ENCODE measurements at places on chromosomes 2 and 18.
A peak's percentile ranks its signal among the peaks of the same experiment; 100 is the strongest.

- no peak for DNase-seq
Measured at GRCh38 chr2:7930800-7931635, 750.8 kb upstream of the ID2 start.

- DNase-seq, result no peak
Measured at GRCh38 chr2:208315081-208315788, 49.2 kb downstream of the PIKFYVE start.

DNA sequence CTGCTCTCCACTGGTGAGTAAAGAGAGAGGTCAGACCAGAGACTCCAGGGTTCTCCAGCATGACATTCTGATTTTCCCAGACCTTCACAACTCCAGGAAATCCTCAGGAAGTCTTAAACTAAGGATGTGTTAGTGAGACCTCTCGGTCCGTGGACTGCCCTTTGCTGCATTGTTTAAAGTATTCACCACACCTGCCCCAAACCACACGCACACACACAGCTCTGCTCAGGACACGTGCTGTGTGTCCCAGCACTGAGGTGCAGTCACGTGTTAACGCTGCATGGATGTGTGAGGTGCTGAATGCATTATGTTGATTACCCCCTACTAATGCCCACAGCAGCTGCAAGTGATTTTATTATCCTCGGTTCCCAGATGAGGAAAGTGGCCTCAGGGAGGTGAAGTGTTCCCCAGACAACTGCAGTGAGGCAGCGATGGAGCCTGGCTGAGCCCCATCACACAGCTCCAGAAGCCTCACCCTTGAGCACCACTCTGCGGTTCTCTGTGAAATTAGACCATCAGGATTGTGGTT is 68.4 kb downstream of the TRAPPC12 start:
- DNase-seq, result no peak

DNA sequence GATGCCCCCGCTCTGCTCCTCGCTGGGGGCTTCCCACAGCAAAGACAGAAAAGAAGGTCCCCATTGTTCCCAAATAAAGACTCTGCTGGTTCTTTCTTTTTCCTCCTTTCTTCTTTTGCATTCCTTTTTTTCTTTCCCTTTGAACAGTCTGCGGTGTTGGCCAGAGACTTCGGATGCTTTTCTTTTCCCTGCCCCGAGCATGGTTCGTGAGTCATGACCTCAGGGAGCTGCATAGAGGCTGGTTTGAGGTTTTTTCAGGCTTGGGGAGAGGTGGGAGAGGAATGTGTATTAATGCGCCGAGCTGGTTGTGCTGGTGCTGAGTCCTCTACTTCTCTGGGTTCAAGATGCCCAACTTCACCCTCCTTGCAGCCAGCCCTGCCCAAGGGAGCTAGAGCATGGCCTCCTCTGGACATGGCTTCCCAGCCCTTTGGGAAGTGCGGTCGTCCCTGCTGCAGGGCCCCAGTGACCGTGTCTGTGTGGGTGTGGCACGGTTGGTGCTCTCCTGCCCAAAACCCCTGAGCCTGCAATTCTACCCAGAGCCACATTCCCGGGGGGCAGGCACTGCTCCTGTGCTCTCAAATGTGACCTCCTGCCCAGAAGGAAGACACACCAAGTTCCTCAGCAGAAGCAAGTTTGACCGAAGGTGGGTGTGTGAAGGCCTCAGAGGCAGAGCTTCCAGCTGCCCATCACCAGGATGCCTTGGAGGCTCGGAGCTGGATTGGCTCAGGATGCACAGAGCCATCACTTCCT is 9.0 kb upstream of the ARHGEF4 start:
- DNase-seq, result no peak

DNA sequence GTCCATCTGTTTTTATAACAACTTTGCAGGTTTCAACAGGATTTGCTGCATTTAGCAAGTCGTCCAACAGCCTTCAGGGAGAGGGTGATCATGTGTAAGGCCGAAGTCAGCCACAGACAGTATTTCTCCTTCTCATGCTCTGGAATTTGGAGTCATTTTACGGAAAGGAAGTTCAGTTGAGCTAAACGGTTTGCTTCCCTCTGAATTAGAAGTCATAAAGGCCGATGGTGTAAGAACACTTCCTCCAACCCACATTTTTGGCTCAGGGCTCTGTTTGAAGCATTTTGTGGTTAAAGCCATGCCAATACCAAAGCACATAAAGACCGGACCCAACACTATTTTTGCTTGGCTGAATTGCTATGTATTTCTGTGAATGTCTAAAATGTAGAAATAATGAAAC is 129.5 kb downstream of the TMEM182 start:
- no peak for DNase-seq

DNA sequence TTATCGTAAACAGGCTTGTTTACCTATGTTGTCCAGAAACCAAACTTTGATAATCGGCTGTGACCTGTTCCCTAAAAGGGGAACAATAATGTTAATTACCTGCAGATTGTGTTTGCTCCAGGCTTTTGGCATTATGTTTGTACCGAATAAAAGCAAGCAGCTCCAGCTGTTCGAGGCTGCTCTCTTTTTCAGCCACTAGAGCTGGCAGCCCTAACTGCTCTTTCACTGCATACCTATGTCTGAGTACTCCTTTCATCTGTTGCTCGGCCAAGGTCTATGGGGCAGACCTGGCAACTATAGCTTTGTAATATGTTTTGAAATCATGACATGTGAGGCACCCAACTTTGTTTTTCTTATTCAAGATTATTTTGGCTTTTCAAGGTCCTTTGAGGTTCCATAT is 77.8 kb upstream of the EHBP1 start:
- DNase-seq, result no peak

DNA sequence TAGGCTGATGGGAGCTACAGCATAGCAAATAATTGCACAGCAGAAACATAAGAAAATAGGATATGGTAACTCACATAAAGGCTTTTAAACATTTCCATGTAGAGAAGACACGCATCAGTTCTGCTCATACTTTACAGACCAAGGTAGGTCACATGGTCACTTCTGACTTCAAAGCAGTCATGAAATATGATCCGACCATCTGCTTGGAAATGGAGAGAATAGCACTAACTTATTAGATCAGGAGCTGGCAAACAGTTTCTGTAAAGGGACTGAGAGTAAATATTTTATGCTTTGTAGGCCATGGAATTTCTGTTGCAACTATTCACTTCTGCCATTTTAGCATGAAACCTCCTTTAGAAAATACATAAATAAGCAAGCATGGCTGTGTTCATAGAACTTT is 936.6 kb upstream of the FANCL start:
- no peak for DNase-seq

DNA sequence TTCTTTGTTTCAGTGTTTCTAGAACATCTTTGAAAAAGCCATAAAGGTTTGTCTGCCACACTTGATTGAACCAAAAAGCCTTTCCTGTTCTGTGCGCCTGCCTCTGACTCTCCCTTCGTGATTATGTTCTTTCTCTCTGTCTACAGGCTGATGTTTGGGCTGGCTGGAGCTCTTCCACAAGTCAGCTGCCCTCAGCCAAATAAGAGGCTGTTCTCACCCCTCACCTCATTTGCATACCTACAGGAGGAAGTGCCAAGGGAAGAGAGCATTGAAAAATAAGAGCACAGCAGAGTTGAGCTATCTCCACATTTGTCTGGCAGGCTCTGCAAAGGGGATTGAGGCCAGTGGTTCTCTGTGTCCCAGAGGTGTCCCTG is 15.8 kb downstream of the INPP5D start:
- no peak for DNase-seq

- no peak for DNase-seq
Measured at GRCh38 chr2:220696280-220696669, 875.8 kb downstream of the EPHA4 start.

DNA sequence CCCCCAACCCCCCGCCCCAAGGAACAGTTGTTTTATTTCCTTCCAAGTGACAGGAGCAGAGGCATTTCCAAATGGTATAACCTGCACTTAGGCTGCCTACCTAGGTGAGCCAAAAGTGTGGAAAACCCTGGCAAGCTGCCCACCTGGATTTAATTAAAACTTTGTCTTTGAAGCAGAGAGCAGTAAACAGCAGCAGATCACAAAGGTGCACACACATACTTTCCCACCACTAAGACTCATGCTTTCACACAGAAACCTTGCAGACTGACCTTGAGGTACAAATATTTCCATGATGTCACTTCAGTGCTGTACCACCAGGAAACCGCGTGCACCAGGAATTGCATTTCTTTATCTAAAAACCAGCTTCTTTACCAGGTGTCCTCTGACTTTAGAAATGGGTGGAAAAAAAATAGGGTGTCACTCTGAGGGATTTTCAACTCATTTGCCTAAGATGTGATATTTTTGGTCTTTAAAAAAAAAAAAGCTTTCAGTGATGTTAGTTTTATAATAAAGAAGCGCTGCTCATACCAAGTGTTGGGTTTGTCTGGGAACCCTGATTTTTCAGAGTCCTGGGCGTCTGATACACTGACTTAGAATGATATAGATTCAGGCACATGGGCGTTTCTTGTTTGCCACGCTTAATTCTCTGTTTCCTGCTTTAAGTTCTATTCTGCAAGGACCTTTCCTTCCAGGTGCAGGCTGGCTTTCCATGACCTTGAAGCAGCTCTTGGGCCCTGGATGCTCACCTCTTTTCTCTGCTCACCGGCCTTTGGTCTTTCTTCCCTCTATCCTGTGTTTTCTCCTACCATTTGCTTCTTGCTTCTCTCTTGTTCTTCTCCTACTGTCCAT is 70.7 kb upstream of the BCL2L11 start:
- no peak for DNase-seq

DNA sequence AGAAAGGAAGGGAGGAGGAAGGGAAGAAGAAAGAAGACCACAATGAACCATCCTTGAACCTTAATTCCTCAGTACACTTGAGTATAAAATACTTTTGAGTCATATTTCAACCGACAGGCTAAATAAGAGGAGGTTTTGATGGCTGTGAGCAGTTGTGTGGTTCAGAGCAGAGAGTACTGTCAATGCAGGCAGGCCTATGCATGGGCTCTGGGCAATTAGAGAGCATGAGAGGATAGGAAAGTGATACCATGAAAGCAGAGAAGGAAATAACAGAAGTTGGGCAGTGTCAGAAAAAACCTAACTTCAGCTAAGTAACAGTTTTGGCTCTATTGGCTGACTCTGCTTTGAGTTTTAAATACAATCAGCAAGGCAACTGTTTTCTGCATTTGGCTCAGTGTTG is 123.6 kb upstream of the STK17B start:
- DNase-seq, result no peak

- DNase-seq, result no peak
Measured at GRCh38 chr2:198316852-198317396, 512.5 kb downstream of the PLCL1 start.

DNA sequence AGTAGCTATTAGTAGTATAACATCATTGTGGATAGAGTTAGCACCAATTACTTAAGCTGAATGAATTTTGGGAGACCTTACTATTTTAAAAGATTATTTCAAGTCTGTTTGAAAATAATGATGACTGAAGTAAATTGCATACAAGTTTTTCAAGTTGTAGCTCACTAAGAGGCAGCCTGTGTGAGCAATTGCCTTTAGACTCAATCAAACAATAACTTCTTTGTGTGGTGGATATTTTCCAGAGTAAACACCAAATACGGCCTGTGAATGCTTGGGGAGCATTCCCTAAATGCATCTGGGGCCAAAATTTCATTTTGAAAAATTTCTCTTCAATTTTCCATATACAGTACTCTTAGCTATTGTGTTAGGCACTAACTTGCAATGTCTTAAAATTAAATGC is 7.9 kb downstream of the SERPINB12 start:
- DNase-seq, result no peak

GRCh38 chr2:119223521-119224390 is at the start of gene STEAP3:
TSS of gene STEAP3 (plus strand) at chr2:119223834. CDS start at chr2:119231013, 7,179 bp downstream.
- no peak for DNase-seq

DNA sequence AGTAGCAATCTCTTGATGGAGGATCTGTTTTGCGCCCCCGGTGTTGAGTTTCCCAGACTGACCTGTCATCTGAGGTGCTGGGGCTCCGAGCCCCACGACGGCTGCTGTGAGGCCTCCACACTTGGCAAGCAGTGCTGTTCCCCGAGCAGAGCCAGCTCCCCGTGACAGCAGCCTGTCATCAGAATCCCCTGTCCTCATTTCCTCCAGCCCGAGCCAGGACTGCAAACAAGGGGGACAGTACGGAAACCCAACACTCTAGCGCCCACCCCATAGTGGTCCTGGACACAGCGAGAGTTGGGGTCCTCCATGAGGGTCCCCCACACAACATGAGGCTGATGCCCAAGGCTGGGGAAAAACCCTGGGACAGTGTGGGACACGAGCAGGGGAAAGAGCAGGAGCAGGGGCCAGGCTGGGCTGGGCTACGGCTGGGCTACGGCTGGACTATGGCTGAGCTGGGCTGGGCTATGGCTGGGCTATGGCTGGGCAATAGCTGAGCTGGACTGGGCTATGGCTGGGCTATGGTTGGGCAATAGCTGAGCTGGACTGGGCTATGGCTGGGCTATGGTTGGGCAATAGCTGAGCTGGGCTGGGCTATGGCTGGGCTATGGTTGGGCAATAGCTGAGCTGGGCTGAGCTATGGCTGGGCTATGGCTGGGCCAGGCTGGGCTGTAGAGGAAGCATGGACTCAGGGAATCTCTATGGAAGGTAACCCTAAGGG is 1.5 kb upstream of the KLHL30 start:
- no peak for DNase-seq

- no peak for DNase-seq
Measured at GRCh38 chr2:239824866-239825704, 200.1 kb downstream of the NDUFA10 start.

- DNase-seq, result no peak
Measured at GRCh38 chr2:64563436-64563938, 39.4 kb downstream of the AFTPH start.

- DNase-seq, result no peak
Measured at GRCh38 chr18:58566556-58567292, 62.2 kb downstream of the ALPK2 start.

DNA sequence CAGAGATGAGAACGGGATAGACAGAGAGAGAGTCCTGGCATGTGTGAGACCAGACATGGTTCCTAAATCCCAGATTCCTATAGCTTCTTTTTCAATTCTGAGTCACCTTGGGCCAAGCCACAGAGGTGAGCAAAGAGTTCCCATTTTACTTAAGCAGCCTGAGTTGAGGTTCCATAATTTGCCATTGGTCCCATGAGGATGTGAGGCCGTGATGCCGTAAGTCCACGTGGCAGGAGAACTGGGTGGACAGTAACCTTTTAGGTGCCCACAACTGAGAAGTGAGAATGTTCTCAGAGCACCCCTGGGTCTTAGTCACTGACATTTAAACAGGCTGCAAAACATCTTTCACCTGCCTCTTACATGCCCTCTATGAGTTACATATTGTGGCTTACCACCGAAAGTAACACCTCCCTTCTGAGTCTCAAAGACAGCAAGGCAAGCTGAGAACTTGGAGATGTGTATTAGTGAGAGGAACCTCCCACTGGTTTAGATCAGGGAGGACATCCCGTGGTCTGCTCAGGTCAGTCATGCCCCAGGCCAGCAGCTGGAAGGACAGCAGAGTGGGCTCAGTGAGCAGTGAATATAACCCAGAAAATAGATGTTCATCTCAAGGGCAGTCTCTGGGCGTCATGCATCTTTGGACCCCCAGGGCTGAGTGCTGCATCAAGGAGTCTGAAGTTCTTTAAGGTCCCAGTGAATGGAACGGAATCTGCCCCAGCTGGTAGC is 127.9 kb upstream of the LGALSL start:
- peak; percentile 51 for DNase-seq

Data from stimulated activated CD8-positive, alpha-beta memory T cell treated with anti-CD3 and anti-CD28 coated beads, Interleukin-7, amount 100 ng/mL, for 4 hours (primary cell).